Hematopoietic multipotent progenitor cell treated with erythropoietin and hydrocortisone succinate and interleukin-3 and kit ligand, for 17 days (in vitro differentiated cells): ENCODE measurements at places on chromosomes 7 and 10.

DNA sequence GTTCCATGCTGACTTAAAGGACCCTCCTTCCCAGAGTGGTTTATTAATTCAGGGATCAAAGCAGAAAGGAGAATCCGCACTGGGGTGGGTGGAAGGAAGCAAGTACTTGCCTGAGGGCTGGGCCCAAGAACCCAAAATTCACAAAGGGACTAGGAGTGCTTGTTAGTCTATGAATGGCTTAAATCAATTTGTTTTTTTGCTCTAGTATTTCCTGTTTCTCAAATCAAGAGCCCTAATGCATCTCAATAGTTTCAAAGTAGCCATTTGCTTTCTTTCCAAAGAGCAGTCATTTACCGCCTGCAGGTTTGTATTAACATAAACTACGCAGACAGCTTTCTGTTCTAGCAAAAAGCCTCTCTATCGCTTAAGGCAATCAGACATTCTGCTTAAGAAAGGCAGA lies 44.2 kb upstream of the SLC35G1 start:
- DNase-seq = no peak

- no peak for DNase-seq
These were observed 366.2 kb downstream of the WDR11 start for GRCh38 chr10:121217331-121217730.

DNA sequence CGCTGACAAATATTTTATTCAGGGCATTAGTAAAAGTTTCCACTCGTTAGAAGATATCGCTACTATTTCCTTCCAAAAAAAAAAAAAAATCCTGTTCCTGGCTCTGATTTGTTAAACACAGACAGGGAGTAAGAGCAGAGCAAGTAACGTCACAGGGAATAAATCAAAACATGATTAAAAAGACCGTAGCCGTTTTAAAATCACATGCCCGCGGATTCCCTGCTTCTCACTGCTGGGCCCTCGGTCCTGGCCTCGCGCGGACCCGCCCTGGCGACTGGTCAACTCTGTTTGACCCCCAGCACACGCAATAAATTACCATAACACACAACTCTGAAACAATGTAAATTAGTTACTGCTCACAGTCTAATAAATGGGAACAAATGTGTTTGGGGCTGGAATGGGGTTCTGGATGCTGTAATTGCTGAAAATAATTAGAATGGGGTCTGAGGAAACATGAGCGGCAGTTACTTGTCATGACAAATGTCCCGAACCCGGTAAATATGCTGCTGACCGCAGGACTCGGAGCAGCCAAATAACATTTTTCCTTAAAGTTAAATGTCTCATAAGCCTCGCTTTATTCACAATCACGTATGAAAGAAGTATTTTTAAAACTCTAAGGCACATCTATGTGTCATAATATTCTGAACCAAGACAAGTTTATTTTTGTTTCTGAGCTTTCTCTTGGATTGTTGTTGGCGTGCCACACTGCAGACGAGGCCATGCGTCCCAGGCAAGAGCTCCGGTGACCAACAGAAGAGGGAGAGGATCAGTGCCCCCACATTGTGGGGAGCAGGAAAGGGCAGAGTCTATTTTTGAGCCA lies 17.9 kb downstream of the EBF3 start:
- DNase-seq = no peak

DNA sequence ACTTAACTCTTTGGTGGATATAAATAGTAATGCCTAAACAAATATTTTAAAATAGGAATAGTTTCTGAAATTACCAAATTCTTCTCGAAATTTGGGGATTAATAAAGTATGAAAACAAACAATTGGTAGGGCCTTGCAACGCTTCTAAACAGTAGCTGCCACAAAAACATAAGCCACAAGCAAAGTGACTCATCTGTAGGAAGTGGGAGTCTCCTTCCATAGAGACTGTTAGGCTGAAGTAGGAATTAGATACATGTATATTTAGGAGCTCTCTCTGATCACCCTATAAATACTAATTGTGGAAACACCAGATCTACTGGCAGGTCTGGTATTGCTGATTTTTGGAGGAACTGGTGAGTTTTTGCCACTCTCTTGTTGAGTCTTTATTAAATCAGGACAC lies 5.7 kb upstream of the LMOD2 start:
- no peak for DNase-seq

DNA sequence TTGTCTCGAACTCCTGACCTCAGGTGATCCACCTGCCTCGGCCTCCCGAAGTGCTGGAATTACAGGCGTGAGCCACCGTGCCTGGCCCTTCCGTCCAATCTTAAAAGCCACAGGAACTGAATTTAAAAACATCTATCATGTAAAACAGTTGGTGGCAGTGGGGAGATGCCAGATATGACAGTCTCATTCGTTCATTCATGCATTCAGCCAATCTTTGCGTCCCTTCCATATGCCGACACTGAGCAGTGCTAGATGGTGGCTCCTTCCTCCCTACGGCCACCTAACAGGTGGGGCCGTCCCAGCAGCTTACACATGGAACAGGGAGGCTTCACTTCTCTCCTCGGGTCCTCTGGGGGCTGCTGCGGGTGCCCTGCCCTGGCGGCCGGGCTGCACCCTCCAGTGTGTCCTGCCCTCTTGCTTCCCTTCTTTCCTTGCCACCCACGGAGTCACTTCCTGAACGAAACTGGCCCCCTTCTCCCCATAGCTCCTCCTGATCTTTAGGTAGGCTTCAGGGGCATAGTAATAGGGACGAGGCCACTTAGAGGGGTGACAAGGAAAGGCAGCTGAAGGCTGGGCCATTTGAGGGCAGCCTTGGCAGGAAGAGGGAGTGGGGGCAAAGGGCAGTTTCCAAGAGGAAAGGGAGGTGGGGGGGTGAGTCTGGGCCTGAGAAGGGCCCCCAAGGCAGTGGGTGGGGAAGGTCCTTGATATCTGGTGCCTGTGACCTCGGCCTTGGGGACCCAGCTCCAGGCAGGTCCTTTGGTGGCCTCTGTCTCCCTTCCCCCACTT lies 53.8 kb downstream of the PROSER2 start:
- DNase-seq = no peak
